ENCODE measurements at places on chromosomes 7 and 10.

DNA sequence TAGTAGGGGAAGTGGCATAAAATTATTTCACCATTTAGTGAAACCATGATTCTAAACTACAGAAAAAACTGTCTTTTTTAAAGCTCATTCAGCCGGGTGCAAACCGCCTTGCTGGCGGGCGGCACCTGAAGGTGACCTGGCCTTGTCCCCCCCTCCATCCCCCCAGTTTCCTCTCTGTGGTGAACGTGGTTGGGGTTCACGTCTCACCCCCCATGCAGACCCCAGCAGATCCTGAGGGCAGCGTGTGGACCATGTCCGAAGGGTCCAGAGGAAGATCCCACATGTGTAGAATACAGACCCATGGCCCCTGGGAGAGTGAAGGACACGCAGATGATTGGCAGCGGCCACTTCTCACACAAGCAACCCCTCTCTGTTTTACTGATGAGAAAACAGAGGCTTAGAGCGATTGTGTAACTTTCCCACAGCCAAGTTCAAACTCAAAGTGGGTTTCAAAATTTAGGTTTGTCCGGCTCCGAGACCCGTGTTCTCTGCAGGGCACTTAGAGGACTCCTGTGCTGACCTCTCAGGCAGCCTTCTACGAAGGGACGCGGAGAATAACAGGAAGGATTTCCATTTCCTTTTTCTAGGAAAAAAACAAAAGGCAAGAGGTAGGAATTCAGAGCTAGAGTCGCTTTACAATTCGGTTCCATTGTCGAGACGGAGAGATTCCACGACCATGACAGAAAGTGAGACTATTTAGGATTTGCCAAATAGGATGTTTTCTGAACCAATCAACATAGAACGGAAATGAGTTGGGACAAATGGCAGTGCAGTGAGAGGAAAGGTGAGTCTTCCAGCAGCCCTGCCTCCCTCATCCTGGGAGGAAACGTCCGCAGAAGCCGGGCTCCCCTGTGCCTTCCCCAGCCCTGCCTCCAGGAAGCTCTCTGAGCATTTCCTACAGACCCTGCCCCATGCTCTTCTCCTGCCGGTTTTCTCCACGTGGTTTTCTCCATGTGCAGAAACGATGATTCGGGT lies 67.6 kb upstream of the PITRM1 start:
- DNase-seq = no peak

DNA sequence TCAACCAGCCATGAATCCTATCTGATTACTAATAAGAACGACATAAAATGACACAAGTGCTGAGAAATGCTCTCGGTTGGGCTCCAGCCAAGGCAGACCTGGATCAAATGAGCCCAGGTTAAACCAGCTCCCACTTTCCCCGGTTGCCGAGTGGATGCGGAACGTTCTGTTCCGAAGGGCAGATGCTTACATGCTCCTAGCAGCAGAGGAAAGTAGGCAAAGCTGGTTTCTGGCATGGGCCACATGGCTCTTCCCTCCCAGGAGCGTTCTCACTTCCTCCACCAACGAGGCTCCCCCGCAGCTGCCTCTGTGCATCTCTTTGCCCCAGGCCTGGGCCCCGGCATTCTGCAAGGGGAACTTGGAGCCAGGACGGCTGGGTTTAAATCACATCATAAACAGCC lies 61.8 kb upstream of the SDK1 start:
- DNase-seq = no peak

- DNase-seq = no peak
Measured at GRCh38 chr10:33674986-33675599, 340.6 kb upstream of the NRP1 start.

DNA sequence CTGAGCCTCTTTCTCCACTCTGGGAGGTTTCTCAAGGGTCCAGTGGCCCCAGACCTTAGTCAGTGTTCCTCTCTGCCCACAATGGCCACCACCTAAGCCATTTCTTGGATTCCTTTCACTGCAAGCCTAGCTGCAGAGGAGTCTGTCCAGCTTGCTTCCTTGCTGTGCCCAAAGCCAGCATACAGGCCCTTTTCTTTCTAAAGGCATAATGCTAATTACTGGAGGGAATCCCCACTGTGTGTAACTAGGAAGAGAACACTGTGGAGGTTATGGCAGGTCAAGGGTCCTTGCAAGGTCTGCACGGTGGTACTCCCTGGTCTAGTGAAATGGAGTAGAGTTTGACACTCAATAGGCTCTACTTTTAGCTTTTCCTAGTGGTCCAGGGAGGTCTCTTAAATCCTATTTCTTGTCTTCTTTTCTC lies 70.4 kb upstream of the CC2D2B start:
- no peak for DNase-seq

- DNase-seq = no peak
Measured at GRCh38 chr10:97204826-97205679, 19.3 kb upstream of the SLIT1 start.

DNA sequence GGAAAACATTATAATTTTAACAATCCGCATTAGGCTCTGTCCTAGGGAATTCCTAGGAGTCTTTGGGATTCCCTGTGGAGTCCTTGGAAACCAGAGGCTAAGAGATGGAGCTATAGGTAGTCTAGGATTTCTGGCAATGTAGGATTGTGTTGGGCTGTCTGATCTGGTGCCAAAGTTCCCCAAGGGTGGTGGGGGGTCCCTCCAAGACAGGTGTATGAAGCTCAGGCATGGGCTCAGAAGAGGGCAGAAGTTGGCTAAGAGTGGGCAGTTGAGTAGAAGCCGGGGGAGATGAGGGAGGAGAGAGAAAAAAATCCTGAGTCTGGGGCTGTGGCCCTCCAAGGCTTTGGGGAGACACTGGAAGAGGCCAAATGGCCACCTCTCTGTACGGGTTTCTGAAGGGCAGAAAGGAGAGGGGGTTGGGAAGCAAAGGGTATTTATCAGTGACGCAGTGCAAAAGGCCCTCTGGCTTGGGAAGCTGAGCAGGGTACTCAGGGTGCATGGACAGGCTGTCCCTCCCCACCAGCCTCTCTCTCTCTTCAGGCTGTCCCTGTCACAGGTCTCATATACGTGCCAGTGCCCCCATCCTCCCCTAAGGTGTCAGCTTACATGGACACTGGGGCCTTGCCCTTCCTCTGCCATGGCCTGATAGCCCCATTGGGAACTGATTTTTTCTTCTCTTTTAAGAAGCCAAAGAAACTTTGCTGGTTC lies 929 bp downstream of the HOXA6 start:
- no peak for DNase-seq

DNA sequence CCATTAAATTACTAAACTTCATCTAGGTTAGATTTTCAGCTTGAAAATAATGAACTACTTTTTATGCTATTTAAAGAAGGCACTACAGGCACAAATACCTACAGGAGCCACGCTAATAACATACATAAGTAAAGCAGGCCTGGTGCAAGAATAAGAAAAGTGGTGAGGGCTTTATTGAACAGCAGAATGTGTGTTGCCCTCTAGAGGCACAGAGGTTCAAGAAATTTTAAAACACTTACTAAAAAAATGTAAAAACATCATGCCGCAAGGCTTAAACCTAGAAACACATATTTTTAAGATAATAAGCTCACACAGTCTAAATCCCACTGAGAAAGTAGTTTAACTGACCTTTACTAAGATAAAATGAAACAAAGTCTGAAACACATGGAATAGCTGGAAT lies 20.3 kb downstream of the CACUL1 start:
- DNase-seq = no peak

GRCh38 chr10:67297637-67298181 lies 371.9 kb downstream of the LRRTM3 start:
- no peak for DNase-seq

- DNase-seq = no peak
Measured at GRCh38 chr7:116572036-116572435, 47.2 kb downstream of the CAV1 start.

DNA sequence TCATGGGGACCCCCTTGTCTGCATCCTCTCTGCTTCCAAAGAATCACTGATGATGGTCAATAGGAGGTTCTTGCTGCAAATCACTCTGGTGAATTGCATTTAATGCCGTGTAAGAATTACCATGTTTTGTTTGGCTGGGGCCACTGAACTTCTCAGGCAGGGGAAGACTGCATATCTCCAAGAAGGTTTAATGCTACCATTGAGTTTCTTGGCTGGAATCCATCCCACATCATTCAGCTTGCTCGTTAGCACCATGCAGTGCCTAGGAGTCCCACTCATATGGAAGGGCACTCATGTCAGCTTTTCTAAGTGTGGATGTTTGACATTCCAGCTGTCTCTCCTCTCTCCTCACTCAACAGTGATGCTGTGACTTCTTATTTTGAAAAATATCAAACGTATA lies 50.2 kb upstream of the BAMBI start:
- no peak for DNase-seq

- peak; percentile 9 for DNase-seq
Measured at GRCh38 chr7:129169171-129169671, 19.2 kb upstream of the SMO start.

GRCh38 chr10:79446758-79447084 lies 1.3 kb upstream of the ZCCHC24 start:
- no peak for DNase-seq

- DNase-seq = no peak
Measured at GRCh38 chr10:119328223-119328622, 120.9 kb downstream of the GRK5 start.

GRCh38 chr7:89103564-89103963 lies 308.0 kb upstream of the TEX47 start:
- DNase-seq = no peak

DNA sequence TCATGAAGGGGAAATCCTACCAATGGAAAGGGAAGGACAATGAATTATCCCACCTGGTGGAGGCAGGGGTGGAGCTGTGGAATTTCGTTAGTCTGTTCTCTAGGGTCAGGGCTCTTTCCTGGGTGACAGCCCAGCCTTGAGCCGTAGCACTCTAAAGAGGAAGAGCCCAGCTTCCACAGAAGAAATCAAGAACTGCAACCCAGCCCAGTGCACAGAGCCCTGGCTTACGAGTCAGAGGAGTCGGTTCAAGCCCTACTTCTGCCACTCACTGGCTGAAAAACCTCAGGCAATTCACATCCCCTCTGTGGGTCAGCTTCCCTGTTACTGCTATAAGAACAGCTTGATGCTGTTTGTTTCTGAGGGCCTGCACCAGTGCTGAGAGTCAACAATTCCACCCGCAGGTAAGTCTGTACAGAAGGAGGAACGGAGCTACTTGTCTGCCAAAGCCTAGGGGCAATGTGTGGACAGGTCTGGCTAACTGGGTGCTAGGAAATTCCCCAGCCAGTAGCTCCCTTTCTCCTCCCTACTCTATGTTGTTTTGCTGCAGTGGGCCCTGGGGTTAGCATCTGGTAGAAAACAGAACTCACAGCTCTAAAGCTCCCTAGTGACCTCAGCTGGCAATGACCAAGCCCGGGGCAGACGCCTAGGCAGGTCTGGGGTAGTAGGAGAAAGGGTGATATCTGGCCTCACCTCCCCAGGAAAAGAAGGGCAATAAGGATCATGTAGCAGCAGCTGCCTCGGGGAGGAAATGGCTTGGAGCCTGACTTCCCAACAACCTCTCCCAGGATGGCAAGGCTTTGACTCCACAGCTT lies 3.3 kb downstream of the AVPI1 start:
- DNase-seq = no peak

DNA sequence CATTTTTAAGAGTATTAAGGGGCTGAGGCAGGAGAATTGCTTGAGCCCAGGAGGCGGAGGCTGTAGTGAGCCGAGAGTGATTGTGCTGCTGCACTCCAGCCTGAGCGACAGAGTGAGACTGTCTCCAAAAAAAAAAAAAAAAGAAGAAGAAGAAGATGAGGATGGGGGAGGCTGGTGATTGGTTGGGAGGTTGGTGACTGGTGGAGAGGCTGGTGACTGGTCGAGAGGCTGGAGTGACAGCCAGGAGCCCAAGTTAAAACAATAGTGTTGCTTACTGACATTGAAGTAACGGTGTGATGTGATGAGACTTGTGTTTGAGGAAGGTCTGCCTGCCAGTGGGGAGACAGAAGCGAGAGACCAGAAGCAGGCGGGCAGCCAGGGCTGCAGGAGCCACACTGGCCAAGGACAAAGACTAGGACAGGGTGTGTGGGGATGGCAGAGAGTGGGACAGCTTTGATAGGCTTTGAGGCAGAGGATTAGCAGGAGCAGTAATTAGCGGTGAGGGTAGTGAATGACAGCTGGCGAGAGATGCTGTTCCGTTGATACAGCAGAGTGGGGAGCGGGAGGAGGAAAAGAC lies 4.9 kb downstream of the SRRT start:
- DNase-seq = no peak

DNA sequence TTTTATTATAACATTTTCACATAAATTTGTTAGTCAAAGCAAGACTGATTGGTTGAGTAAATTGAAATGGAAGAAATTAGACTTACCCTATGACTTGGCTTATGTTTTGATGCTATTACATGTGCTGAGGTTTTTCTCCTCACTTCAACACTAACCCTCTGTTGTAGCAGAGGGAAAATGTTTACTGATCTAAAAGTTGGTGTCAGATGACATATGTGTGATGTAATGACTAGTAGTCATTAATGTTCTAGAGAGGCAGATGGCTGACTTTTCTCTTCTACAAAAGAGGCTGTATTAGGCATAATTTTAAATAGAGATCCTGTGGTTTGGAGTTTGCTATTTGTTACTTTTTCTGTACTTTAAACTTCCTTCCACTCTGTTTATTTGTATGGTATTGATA lies 266.0 kb downstream of the BBS9 start:
- DNase-seq = no peak

DNA sequence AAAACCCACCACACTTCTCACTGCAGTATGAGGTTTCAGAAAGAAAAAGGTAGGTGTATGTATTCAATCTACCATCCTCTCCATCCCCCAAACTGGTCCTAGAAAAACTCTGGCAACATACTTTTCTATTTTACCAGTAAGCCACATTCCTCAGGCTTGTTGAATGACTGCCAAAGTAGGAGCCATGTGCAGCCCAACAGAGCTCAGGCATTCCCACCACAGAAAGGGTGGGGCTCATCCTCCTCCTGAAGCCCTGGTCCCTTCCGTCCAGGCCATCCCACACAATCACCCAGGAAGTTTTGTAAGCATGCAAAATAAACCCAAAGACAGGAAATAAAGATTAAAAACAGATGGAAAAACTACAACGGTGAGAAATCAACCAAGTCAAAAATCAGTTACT lies 57.2 kb downstream of the MAD1L1 start:
- DNase-seq = no peak

DNA sequence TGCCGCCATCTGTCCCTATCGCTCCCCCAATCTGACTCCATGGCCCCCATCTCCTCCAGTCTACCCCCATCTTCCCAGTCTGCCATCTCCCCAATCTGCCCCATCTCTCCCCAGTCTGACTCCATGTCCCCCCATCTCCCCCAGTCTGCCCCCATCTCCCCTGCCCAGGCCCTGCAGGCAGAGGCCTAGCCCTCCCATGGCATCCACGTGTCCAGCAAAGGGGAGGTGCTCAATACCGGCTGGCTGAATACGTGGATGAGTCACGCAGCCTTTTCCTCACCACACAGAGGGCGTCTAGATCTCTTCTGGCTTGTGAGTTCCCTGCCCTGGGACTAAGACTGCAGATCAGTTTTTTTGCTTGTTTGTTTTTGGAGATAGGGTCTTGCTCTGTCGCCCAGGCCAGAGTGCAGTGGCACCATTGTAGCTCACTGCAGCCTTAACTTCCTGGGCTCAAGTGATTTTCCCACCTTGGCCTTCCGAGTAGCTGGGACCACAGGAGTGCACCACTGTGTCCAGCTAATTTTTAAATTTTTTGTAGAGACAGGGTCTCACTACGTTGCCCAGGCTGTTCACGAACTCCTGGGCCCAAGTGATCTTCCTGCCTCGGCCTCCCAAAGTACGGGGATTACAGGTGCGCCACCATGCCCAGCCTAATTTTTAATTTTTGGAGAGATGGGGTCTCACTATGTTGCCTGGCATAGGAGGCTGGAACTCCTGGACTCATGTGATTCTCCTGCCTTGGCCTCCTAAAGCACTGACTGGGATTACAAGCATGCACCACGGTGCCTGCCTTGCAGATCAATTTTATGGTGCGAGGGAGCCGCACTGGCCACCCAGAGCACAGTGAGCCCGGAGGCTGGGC lies 15.3 kb upstream of the GPR146 start:
- DNase-seq = peak; percentile 50

Measured in effector CD4-positive, alpha-beta T cell (primary cell).